ENCODE measurements at places on chromosomes 7 and 10.

DNA sequence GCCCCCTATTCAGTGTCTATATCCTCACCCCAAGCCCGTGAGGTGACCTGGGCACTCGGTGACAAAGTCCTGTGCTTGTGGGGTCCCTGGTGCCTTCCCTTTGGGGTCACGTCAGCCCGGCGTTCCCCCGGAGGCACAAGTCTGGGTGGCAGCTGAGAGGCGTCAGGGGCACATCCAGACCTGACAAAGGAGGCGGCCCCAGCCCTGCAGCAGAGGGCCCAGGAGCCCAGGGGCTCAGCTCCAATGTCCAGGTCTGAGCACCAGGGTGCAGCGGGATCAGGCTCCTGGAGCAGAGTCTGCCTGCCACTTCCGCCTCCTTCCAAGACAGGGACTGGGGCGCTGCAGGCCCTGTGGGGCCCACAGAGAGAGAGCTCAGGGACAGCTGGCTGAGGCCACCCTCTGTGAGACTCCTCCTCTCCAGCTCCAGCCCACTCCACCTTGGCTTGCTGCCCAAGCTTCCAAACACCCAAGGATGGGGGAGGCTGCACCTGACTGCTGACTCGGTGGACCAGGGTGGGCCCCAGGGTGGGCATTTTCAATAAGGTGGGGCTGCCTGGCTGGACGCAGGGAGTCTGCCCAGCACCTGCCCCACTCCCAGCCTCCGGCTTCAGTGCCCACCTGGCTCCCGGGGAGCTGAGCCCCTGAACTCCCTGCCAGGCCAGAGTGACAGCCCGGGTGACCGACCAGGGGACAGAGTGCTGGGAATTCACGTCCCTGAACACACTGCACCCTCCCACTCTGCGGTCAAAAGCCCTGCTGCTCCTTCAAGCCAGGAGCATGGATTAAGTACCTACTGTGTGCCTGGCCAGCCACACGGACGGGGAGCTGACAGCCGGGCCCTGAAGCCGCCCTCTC is 1.0 kb upstream of the KNDC1 start:
- DNase-seq = no peak

DNA sequence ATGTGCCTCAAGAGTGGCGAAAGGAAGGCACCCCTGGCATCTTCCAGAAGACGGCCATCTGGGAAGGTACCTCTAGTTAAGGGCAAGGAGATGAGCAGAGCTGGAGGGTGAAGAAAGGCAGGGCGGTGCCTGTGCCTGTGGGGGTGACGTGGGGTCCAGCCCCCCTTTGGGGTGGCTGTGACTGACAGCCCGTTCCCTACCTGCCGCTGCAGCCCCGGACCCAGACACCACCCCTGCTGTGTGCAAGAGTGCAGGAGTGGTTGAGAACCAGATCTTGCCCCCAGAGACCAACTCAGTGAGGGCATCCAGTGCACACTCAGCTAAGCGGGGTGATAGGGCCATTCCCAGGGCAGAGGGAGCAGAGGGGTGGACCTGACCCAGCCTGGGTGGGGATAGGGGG is 4.3 kb upstream of the MUC17 start:
- no peak for DNase-seq

- DNase-seq = no peak
Observed at GRCh38 chr7:92953657-92954056, 117.3 kb upstream of the CDK6 start.

- DNase-seq = peak; percentile 43
Observed at GRCh38 chr10:91210435-91210834, 10.0 kb upstream of the PCGF5 start.

DNA sequence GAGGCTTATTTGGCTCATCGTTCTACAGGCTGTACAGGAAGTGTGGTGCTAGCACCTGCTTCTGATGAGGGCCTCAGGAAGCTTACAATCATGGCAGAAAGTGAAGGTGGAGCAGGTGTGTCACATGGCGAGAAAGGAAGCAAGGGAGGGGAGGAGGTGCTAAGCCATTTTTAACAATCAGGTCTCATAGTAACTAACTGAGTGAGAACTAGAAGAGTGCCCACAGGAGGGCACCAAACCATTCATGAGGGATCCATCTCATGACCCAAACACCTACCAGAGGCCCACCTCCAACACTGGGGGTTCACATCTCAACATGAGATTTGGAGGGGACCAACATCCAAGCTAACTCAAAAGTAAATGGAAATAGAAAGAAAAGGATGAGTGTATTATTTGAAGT is 78.1 kb downstream of the CXCL12 start:
- DNase-seq = peak; percentile 6

- no peak for DNase-seq
Observed at GRCh38 chr10:77493239-77493806, 144.3 kb downstream of the KCNMA1 start.

- peak; percentile 24 for DNase-seq
Observed at GRCh38 chr10:133400624-133401424, 6.9 kb downstream of the MTG1 start.

DNA sequence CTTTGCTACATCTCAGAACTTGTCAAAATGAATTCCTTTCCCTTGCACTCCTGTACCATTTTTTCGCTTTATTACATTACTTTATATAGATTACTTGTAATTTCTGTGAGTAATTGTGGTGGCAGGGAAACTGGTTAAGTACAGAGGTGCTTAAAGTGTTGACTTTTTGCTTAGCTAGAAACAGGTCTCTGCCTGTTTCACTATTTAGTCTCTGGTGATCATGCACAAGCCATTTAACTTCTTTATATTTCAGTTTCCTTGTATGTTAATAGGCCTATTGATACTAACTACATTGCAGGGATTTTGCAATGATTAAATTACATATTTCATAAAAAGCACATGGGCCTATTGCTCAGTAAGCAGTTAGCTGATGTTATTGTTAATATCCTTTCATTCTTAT is 233.8 kb downstream of the PRKG1 start:
- no peak for DNase-seq

GRCh38 chr7:48691788-48692187 is 232.6 kb upstream of the CDC14C start:
- DNase-seq = no peak

GRCh38 chr10:86065711-86066251 is 300.8 kb downstream of the GRID1 start:
- DNase-seq = no peak

- no peak for DNase-seq
Observed at GRCh38 chr10:78292982-78293865, 259.6 kb downstream of the RPS24 start.

DNA sequence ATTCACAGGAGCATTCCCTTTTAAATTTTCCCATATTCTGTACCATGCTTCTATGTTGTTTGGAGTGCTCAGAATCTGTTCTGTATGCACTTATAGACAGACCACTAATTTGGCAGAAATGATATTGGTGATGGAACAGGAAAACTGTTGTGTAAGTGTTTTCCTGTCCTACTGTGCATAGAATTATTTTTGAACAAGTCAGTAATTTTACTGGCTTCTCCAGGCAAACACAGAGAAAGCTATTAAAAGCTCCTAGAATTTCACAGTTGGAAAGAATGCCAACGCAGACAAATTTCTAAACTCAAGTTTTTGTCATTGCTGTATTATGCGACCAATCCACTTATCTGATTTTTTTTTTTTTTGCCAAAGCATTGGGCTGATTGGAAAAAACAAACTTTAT is 55.7 kb downstream of the ANKMY2 start:
- no peak for DNase-seq

GRCh38 chr10:43383204-43383971 is 12.0 kb downstream of the FXYD4 start:
- no peak for DNase-seq

DNA sequence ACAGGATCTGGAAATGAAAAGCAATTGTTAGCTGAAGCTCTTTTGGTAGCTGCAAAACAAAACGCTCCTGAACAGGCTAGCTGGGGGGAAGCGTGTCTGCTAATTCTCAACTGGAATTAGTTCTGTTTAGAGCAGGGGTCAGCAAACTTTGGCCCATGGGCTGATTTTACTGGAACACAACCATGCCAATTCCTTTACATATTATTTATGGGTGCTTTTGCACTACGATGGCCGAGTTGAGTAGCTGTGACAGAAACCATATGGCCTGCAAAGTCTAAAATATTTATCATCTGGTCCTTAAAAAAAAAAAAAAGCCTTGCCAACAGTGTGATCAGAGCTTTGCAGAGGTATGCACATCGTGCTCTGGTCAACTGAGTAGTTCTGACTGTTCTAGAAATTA is 108.4 kb upstream of the PDLIM1 start:
- DNase-seq = no peak

DNA sequence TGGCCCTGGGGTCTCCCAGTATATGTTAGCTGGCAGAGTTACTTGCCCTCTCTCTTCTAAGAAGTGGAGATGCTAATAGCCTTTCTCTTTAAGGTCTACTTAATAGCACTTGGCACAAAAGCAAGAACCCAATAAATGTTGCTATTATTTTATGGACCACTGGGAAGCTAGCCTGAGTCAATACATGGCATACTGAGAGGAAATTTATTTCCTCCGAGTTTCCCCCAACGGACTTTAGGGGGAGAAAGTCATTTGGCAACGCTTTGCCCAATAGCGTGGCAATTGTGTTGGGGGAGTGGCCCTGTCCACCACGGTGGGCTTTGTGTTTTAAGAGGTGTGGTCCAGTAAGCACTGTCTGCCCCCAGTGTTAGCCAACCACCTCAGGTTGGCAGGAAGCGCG is 87.4 kb upstream of the SMNDC1 start:
- DNase-seq = no peak

- no peak for DNase-seq
Observed at GRCh38 chr7:38453168-38453567, 178.0 kb downstream of the AMPH start.

DNA sequence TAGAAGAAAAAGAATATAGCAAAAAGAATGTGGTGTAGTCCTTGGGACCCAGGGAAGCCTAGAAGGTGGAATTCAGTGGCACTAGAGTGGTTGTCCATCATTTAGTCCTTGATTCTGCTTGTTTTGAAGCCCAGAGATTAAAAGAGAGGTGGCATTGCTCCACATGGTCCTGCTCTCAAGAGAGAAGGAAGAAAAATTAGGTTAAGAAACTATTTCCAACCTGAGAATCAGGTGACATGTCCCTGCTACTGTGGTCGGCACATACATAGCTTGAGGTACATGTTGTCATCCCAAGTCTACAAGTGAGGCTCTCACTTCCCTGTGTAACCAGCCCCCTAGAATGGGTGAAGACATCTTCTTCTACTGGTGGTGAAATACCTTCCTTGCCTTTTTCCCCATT is at the start of gene OR9A2:
Gene OR9A2 (minus strand): TSS at position 101 of the 400 bp plus-strand sequence. CDS start 0 bp downstream, at position 101.
- DNase-seq = no peak

DNA sequence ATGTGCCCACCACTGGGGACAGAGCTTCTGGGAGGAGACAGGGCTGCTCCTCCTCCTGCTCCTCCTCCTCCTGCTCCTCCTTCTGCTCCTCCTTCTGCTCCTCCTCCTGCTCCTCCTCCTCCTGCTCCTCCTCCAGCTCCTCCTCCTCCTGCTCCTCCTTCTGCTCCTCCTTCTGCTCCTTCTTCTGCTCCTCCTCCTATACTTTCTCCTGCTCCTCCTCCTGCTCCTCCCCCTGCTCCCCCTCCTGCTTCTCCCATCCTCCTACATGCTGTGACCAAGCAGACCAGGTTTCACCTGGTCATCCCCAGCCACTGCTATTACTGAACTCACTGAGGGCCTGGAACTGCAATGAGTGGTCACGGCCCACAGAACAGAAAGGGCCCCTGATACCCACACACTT is 154.0 kb upstream of the PPP2R2D start:
- no peak for DNase-seq

DNA sequence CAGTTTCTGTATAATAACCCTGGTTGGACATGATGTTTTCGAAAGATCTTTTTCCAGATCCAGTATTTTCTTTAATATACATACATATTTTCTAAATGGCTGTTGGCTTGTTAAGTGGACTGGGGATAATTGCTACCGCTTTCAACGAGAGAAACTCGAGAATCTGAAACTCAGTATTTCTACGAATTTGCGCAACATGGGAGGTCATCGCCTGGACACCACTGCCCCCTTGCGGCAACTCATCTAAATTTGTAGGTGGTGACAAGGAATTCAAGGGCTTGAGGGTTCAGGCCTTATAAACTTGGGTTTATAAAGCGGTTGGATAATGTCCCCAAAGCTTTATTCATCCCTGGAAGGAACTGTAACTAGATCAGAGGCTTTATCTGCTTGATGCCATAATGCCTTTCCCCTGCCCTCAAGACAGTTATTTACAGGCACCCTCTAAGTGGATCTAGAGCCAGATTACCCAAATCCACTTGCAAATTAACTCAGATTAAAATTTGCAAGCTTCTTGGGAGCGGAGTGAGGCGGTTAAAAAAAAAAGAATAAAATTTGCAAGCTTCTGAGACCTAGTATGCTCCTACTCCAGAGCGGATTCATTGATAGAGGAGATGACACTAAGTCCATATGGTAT is 21.3 kb upstream of the KCNK18 start:
- peak; percentile 72 for DNase-seq

DNA sequence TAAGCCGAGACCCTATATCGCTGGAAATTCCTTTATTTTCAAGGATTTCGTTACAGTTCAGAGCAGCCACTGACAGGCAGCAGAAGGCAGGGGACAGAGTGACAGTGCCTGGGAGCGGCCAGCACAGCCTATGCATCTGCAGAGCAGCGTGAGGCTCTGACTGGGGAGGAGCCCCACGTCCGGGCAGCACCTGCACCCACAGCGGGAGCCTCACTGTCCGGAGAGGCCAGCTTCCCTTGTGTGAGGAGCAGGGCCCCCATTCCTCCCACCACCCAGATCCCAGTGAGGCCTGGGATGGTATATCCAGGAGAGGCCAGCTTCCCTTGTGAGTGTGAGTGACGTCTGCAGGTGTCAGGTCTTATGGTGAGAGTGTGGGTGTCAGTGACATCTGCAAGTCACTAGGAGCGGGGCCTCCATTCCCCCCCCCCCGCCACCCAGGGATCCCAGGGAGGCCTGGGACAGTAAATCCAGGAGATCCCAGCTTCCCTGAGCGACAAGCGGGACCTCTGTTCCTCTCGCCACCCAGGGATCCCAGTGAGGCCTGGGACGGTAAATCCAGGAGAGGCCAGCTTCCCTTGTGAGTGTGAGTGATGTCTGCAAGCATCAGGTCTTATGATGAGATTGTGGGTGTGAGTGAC is 259.1 kb downstream of the PTPRN2 start:
- DNase-seq = no peak

- peak; percentile 29 for DNase-seq
Observed at GRCh38 chr10:132395704-132396493, 1.1 kb upstream of the PWWP2B start.

DNA sequence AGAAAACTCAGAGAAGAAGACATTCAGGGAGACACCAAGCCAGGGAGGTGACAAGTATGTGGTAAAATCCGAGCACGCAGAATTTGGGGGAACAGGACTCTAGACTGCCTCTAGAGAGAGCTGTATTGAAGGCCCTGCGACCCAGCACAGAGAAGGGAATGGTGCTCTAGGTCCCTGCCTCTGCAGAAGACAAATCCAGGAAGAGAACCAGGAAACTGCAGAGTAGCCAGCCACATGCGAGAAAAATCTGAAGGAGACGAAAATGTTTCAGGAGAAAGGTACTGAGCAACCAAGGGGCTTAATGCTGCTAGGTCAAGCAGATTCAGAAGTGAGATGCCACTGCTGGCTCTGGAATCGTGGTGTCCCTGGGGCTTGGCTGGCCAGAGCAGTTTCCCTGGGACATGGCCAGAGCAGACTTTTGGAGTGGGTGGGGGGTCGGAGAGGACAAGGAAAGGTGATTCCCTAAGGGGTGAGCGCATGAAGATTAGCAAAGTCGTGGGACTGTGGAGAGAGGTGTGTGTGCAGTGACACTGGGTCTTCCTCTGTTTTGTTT is 158.0 kb upstream of the KLF6 start:
- no peak for DNase-seq

GRCh38 chr10:12729885-12730284 is 271.6 kb downstream of the CCDC3 start:
- no peak for DNase-seq

- DNase-seq = no peak
Observed at GRCh38 chr7:151676759-151677158, 157.1 kb upstream of the RHEB start.
